Right ventricle myocardium superior (tissue), 1 donor: ENCODE measurements at places on chromosomes 6 and 20.

DNA sequence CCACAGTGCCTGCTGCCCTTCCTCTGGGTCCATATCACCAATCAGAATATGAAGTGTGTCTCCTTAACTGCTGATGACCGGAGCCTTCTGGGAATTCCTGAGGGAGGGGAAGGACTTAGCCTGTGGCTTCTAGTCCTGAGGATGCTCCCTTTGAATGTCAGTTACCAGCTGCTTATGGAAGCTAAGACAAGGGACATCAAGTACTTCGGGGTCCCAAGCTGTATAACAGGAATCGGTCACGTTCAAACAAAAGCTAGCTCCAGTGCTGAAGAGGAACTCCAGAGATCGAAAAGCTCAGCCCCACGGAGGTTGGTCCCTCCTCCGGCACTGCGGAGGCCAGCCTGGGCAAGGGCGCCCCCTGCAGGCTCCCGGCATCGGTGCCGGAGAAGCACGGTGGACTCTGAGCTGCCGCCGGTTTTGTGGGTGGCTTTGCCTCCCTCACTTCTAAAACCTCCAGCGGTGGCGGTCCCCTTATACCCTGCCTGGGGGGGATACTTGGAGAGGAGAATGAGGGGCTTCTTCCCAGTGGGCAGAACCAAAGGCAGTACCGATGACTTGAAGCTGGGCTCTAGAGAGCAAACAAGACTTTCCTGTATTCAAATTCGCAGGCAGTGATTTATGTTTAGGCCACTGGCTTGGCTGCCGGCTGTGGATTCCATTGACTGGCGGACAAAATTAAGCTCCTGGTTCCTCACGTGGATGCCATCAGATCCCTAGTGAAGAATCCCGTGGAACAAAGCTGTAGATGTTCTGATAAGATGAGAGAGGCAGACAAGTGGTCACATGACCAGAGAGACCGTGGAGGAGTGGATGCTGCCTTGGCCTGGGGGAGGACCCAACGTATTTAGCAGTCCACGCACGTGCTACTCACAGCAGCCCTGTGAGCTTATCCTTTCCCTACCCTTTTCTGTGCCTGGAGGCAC is 16.2 kb upstream of the UBR2 start:
- DNase-seq: peak; percentile 92

GRCh38 chr6:55913228-55914195 is 38.1 kb upstream of the BMP5 start:
- no peak for DNase-seq

DNA sequence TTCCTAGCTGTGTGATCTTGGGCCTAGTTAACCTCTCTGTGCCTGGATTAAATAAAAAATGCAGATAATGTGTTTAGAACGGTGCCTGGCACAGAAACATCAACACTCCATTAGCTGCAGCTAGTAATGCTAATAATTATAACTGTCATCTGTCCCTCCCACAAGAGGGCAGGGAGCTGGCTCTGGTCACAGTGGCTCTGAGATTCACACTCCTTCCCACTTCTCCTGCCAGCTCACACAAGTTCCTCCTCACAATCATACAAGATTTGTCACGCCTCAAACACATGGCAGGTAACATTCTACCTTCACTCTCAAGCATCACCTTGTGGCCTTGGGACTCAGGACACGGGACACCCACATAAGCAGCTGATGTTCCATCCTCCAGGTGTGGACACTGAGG is 2.4 kb downstream of the ADA start:
- no peak for DNase-seq

GRCh38 chr6:71107911-71108420 is 151.1 kb upstream of the B3GAT2 start:
- no peak for DNase-seq

GRCh38 chr6:116217069-116217468 is 36.8 kb downstream of the TSPYL4 start:
- no peak for DNase-seq

- DNase-seq: no peak
Measured at GRCh38 chr20:45034436-45034835, 66.5 kb downstream of the KCNS1 start.

DNA sequence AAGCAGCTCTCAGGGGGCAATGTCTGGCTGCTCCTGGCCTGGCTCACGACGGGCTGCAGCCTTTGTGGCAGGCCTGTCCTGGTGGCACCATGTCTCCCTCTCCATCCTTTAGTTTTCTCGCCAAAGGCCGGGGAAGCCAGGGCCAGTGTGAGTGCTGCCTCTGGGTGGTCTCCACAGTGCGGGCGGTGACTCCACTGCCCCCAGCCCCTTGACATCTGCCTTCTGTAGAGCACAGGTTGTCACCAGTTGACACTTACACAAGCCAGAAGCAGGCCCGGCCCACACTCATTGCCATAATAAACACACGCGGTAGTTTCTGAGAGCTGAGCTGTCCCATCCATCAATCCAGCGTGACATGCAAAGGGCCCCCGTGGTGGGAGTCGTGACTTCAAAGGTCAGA is 219.5 kb downstream of the TFAP2C start:
- no peak for DNase-seq

- DNase-seq: no peak
Measured at GRCh38 chr6:151765444-151765886, 42.0 kb upstream of the ESR1 start.

DNA sequence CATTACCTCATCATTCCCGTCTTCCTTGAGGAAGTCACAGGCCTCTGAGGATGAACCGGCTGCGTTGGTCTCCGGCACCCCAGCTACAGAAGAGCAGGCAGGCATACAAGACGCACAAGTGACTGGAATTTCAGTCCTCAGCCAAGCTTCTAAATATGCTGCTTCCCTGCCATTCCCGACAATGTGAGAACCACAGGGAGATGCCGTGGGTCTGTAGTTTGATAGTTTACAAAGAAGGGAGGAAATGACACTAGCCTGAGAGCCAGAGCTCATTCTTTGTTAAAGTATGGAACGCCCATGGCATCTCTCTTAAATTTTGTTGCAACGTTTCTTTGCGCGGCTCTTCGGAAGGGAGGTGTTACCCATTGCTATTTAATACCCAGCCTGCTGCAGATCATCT is 25.7 kb downstream of the HEBP2 start:
- DNase-seq: no peak

DNA sequence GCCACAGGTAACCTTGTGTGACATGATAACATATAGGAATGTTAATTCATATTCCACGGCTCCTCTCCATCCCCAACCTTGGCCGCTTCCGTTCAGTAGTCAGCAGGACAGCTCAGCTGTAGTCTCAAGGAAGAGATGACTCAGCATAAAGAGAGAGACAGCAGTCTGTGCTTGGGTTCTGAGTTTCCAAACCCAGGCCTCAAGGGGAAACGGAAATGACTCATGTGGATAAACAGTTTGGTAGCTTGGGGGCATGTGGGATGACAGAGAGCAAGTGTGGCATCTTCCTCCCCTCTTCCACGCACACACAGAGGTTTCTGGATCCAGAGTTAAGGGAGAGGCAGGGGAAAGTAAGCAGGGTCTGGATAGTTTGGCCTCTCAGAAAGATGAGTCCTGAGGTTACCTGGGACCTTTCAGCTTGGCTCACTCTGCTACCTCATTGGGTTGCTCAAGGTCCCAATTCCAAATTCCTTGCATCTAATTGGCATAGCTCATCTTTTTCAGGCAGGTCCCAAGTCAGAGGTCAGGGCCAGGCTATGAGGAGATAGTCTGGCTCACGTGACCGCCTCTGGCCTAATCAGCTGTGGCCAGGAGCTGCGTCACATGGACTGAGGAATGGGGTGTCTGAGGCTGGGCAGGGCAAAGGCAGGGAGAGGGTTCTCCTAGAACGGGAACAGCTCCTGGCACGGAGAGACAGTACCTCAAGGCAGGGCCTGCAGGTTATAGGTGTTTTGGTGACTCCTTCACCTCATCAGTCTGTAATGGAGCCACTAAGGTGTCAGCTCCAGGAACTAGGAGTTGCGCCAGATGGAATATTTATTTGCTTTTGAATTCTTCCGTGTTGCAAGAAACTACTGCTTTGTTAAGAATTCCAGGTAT is 36.5 kb upstream of the MLN start:
- DNase-seq: no peak

DNA sequence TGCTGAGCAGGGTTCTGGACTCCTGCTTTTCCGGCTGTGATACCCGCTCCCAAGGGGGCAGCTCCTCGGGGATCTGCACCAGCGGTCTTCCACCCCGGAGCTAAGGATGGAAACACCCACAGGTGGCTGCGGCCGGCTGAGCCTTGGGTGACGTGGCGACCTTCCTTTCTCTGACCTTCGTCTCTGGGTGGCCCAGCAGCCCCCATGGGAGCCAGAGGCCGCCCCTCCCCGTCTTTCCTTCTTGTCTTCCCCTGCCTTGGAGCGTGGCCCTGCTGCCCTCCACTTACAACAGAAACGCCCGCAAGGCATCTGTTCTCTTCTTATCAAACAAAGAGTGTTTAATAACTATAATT is 405.7 kb downstream of the TAF4 start:
- DNase-seq: no peak

- no peak for DNase-seq
Measured at GRCh38 chr6:157763129-157763903, 59.7 kb upstream of the SNX9 start.
